ENCODE measurements at places on chromosomes 7 and 10.

DNA sequence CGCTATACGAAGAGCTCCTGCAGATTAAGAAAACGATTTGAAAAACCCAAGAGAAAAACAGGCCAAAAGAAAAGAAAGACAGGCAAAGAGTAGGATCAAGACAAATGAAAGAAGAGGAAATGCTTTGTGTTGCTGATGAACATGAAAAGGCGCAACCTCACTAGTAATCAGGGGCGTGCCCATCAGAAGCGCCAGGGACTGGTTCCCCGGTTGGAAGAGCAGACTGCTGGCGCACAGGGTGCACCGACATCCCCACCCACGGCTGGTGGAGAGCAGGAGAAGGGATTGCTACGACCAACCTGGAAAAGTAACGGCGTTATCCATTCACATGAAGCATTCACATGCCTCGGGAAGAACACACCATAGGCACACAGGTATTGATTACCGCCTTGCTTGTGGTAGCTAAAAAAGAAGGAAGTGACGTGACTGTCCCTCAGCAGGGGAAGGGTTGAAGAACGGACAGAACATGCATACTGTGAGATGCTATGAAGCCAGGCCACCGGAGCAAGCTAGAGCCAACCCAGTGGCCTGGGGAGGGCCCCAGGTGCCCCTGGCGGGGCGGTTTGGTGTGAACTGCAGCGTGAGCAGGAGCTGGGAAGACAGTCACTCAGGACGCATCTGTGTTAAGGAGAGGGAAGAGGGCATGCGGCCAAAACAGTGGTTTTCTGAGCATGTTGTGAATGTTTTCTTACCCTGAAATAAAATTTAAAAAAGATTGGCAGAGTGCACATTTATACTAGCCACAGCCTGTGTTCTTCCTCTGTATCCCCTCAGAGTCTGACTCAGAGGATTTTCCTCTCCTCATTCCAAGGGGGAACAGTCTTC, 18.3 kb downstream of the AGAP3 start:
- DNase-seq: no peak

DNA sequence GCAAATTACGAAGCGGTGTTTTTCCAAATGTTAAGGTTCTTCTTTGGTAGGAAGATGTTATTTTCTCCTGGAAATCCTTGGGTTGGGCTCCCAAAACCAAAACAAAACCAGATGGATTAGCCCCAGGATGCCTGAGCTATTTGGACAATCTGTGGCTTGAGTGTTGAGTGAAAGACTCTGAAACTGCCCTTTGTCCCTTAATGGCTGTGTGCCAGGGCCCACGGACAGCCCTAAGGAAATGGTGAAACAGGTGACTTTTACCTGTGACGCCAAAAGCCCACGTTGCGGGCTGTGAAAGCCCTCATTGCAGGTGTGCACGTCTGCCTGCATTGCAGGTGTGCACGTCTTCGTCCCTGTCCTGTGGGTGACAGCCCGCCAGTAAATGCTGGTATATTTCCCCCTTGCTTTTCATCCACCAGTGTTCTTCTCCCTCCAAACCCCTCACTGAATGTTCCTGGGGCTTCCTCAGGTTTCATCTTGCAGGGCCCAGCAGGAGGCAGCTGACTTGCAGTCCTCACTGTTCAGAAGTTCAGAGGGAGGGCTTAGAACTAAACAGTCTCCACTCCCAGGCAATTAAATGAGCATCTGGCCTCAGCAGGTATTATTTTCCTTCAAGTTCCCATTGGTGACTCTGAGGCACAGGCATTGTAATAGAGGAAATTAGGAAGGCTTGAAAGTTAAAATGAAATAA, 10.7 kb downstream of the PFKP start:
- no peak for DNase-seq

GRCh38 chr7:3307435-3307834, 6.4 kb downstream of the SDK1 start:
- no peak for DNase-seq

GRCh38 chr7:118304100-118304499, 79.6 kb downstream of the ANKRD7 start:
- no peak for DNase-seq

- DNase-seq: no peak
Measured at GRCh38 chr10:71219918-71220688, 7.7 kb downstream of the UNC5B start.

DNA sequence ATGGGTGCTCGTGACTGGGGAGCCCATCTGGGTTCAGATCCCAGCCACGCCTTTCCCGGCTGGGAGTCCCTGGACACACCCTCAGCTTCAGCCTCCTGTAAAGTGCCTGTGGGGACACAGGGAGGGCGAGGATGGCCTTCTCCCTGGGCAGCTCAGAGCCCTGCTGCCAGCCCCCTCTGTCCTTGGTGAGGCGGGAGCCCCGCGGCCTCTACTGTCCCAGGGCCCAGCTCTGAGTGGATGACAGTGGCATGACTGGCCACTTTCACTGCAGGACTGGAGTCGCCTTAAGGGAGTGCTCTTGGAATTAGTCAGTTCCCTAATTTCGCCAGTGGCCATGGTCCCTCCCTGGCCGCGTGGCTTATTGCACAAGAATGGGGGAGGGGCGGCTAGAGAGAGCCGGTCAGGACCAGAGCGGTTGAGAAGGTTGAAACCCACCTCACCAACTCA, 4.6 kb downstream of the BRI3 start:
- no peak for DNase-seq

DNA sequence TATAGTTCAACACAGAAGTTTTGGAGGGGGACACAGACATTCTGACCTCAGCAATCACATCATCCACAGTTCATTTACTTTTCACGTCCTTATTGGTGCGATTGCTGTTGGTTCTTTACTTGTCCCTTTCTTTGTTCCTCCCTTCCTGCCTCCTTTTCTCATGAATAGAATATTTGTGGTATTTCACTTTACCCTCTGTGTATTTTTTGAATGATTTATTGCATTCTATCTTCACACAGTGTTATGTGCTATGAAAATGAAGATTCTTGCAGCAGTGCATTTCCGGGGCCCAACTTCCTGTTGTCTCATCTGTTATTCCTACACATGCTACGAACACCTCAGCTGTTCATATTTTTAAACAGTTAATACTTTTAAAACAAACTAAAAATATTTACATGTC, 179.6 kb downstream of the ZMYND11 start:
- no peak for DNase-seq

GRCh38 chr10:80599424-80599847, 61.7 kb downstream of the SH2D4B start:
- peak; percentile 64 for DNase-seq

- no peak for DNase-seq
Measured at GRCh38 chr10:65306201-65306600, 1619.6 kb upstream of the LRRTM3 start.

GRCh38 chr7:30244340-30244739, 40.1 kb upstream of the ZNRF2 start:
- no peak for DNase-seq

Data from stimulated activated CD8-positive, alpha-beta memory T cell treated with anti-CD3 and anti-CD28 coated beads, Interleukin-4, amount 100 ng/mL, for 48 hours (primary cell).